Left lobe of liver (tissue), 2 donors: ENCODE measurements at places on chromosomes 6 and 20.

GRCh38 chr6:82080767-82081166 is 166.8 kb downstream of the IBTK start:
- no peak for DNase-seq

DNA sequence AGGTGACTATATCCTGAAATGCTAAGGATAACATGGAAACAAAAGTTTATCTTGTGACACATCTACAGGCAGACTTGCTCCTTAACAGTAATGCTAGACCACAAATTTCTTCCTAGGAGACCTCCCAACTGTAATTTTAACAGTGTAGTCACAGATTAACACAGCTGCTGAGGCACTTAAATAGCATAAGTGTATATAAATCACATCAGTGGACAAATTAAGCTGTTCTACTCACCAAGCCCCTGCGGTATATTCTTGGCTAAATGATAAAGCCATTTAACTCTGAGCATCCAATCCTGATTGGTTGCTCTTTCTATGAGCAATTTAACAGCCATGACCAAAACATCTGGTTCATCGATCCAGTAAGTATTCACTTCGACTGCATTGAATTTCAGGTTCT is 73.3 kb upstream of the LYRM2 start:
- no peak for DNase-seq

DNA sequence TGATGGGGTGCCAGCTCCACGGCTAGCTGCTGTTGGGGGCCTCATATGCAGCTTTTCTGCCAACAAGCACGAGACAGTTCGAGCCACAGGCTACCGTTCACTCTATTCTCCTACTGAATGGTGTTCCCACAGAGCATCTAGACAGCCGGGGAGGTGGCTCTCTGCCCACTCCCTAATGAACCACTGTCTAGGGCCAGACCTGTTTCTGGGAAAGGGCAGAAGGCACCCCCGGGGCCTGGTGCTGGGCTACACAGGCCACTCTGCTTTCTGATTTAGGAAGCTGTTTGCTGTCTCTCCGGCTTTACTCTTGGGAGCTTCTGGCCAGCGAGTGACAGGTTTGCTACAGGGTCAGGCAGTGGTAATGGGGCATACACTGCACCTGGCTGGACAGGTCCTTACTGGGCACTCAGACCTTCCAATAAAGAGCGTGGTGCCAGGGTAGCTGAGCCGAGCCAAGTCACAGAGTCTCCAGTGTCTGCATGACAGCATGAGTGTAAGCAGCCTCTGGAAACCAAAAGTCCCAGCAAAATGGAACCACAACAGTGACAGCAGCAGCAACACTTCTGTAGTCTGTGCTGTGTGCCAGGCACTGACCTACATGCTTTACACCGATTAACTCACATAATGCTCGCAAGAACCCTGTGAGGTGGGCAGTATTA is 8.4 kb downstream of the CCDC167 start:
- DNase-seq, result peak; percentile 69

DNA sequence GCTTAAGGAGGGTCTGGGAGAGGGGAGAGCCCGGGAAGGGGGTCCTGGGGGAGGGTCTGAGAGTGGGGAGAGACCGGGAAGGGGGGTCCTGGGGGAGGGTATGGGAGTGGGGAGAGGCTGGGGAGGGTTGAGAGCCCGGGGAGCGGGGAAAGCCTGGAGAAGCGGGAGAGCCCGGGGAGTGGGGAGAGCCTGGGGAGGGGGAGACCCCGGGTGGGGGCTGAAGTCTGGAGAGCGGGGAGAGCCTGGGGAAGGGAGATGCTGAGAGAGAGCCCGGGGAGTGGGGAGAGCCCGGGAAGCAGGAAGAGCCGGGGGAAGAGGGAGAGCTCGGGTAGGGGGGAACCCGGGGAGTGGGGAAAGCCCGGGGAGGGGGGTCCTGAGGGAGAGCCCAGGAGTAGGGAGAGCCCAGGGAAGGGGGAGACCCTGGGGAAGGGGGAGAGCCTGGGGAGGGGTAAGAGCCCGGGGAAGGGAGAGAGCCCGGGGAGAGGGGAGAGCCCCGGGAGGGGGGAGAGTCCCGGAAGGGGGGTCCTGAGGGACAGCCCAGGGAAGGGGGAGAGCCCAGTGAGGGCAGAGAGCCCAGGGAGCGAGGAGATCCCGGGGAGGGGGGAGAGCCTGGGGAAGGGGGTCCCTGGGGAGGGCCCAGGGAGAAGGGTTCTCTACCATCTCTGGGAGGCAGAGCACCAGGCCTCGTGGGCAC is 148.5 kb downstream of the SYNDIG1 start:
- no peak for DNase-seq

DNA sequence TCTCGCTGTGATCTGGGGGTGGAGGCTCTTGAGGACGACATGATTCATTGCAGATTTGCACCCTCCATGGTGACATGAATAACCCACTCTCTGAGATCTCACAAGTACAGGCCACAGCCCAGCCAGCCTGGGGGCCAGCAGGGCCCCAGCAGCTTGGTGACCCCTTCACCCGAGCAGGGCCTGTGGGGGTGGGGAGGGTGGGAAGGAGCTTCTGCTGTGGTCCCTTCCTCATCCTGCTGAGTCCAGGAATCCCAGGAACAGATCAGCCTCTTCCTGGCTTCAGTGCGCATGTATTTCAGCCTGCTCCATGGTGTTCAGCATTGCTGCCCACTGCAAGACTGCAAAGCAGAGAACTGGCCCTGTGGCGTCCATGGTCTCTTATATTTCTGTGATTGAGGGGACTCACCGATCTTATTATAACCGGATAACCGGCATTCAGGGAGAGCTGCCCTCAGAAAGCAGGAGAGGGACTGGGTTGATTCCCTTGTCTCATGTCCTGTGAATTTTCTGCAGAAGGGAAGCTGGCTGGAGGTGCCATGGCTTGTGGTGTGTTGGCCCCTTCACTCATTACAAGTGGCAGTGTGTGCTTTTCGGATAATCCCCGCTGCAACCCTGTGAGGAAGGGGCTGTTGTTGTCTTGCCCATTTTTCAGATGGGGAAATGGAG is 118.8 kb upstream of the FRMD1 start:
- DNase-seq, result peak; percentile 29

DNA sequence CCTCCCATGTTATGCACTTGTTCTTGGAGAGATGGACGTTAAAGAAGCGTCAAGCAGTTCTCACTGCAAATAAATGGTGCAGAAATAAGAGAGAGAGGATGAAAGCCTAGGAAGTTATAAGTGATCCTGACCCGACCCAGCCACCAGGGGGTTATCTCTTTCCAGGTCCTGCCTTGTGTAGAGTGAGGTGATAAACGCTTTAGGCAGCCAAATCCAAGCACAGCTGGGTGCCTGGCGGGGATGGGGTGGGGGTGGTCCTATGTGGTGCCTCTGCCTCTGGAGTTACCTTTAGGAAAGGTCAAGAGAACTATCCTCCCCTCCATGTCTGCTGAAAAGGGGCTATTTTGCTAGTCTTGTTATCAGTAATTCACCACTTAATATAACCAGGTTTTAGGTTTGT is 9.2 kb upstream of the TFAP2A start:
- DNase-seq, result no peak

- no peak for DNase-seq
Measured at GRCh38 chr6:118319894-118320649, 228.0 kb upstream of the PLN start.

DNA sequence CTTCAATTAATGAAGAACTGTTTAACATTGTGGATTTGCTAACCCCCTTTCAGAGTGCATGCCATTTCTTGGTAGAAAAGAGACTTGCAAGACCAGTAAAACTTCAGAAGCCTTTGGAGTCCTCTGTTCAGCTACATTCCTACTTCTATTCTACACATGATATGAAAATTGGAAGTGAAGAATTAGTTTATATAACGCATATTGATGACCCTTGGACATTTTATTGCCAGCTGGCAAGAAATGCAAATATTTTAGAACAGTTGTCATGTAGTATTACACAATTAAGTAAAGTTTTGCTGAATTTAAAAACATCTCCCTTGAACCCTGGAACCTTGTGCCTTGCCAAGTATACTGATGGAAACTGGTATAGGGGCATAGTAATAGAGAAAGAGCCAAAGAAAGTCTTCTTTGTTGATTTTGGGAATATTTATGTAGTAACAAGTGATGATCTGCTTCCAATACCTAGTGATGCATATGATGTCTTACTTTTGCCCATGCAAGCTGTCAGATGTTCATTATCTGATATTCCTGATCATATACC is 3.3 kb downstream of the TDRD6 start:
- DNase-seq, result no peak

DNA sequence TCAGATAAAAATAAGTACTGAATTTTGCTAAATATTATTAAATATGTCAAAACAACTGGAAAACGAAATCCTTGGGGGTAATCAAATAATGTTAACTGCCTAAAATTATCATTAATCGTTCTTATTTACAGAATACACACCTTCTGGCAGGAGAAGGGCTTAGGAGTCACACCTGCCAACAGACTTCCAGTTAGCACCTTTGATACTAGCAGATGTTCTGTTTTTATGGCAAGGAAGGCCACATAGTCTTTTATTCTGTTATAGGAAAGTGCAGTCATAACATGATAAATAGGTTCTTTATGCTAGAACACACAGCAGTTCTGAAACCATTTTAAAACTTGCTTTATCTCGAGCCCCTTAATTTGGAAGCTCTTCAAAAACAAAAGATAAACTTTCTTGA is 464.1 kb downstream of the UTRN start:
- no peak for DNase-seq
